ENCODE measurements at places on chromosomes 7 and 10.

- no peak for DNase-seq
Observed at GRCh38 chr10:60536529-60537114, 146.9 kb upstream of the ANK3 start.

DNA sequence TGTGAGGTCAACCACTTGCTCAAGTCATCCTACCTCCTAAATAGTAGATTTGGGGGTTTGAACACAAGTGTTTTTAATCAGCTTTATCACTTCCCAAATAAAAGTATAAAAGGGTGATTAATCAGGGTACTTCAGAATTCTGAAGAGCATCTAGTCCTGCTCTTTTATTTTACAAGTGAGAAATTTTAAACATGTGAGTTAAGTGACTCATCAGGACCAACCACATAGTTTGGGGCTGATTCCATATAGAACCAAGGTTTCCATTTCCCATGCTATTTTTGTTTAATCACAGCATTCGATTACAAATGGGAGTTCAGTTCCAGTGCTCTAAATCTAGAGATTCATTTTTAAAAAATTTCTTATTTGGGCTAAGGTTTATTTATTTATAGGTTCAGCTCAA lies 113.4 kb downstream of the GPR158 start:
- no peak for DNase-seq

- DNase-seq: no peak
Observed at GRCh38 chr7:99839287-99840021, 11.6 kb downstream of the CYP3A43 start.

GRCh38 chr10:21432266-21432665 lies 93.2 kb downstream of the SKIDA1 start:
- no peak for DNase-seq

DNA sequence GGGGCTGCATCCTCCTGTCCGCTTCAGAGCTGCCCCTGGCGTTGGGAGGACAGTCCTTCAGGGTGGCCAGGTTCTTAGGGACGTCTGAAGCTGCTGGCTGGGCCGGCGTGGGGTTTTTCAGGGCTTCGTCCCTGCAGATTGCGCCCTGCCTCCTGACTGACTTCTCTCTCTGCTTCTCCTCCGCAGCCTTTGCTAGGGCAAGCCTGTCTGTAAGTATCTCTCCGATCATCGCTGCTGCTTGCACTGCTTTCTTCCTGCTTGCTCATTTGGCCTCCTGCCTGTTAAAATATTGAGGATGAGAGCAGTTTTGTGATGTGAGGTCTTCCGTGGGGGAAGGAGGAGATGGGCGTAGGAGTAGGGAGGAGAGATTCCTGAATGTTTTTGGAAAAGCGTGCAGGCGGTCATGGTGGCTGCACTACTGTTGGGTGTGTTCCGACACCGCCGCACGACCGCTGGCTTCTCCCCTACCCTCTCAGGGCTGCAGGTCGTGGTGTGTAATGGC lies 25.3 kb downstream of the PFKFB3 start:
- DNase-seq: no peak

- no peak for DNase-seq
Observed at GRCh38 chr10:87546971-87547413, 42.3 kb downstream of the MINPP1 start.

DNA sequence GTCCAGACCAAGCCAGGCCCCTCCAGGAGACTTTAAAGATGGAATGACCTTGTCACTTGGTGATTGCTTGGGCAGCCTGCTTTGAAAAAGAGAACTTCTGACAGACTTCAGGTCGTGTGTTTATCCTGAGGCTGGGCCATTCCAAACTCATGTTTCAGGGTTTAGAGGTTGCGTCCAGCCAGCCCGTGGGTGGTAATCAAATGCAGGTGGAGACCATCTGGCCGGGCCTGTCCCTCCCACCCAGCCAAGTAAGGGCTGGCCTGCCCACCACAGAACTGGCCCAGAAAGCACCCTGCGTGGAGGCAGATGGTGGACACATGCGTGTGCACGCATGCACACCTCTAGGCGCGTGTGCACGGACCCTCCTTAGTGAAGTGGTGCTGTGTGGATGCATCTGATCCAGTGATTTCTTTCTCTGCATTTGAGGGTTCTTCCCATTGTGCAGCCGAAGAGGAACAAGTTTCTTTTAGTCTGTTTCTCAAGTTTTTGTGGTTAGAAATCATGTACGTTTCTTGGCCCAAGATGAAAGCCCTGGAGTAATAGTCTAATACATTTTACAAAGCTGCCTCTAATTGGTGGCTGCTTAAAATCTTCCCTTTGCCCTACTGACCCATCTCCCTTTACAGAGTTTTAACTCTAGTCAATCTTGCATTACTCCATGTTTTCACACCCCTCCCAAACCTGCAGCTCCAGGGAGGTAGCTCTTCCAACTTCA lies 43.0 kb downstream of the SUFU start:
- DNase-seq: no peak

GRCh38 chr10:74934100-74934812 lies 107.9 kb downstream of the KAT6B start:
- DNase-seq: no peak

DNA sequence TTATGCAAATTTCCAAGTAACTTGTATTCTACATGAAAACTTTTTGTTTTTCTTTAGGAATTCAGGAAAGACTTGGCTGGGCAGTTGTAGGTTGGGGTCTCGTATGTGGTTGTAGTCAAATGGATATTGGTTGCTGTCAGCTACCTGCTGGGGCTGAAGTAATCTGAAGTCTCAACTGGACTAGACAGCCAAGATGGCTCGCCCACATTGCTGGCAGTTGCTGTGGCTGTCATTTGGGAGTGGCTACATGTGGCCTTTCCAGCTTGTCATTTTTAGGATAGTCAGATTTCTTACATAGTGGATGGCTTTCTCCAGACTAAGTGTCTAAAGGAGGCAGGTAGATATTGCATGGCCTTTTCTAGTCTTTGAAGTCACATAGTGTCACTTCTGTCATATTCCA lies 32.6 kb downstream of the EXOC6 start:
- DNase-seq: no peak

- DNase-seq: no peak
Observed at GRCh38 chr7:368651-369475, 78.9 kb downstream of the FOXL3 start.

GRCh38 chr10:42113158-42113450 lies 525.3 kb downstream of the ZNF33B start:
- no peak for DNase-seq

DNA sequence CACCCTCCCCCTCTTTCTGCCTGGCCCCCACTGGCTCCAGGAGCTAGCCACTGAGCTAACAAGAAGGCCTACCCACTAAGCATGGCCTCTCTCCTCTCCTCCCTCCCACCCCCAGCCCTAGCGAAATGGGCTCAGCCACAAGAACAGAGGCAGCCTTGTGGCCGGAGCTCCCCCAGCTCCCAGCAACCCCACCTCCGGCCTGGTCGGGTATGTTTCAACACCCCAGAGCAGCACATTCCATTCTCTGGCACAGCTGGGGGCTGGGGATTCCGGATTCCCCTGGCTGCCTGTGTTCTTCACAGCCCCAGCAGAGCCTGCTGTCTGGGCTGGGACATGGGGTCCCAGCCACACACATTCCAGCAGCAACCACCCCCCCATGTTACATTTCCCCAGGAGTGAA lies 9.0 kb downstream of the SFRP5 start:
- no peak for DNase-seq

DNA sequence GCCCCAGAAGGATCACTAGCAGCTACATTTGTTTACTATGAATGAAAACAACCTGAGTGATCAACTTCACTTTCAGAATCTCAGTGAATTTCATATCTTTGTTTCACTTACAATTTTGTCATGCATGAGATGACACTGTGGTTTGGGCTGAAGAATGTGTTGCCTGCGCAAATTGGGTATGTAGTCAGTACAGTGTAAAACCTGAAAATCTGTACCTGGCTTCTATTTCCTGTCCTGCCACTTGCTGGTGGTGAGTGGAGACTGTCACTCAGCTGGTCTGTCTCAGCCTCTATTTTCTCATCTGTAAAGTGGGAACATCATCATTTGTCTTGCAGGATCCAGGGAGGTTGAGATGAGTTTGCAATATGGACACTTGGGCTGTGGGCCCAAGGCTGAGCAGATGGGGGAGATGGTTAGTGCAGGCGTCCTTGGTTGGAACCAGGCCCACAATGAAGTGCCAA lies 118.0 kb downstream of the WDFY4 start:
- no peak for DNase-seq

DNA sequence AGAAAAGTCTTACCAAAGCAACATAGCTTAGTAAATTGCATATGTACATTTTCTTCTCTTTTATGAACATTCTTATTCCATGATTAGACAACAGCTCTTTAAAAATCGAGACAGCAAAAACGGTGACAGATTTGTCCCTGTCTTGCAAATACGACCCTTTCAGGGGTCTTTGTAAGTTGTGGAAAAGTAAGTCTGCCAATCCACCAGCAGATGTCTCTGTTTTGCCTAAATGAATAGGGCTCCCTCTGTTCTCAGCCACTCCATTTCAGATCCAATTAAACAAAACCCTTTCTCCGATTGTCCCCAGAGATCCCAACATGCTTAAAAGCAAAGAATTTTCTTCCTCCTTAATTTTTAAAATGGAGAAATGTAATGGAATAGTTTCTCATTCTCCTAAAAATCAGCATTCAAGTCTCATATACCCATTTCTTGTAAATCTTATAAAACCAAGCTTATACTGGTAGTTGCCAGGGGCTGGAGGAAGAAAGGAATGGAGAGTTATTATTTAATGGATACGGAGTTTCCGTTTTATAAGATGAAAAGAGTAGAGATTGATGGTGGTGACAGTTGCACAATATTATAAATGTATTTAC lies 61.0 kb upstream of the NFE2L3 start:
- DNase-seq: no peak

DNA sequence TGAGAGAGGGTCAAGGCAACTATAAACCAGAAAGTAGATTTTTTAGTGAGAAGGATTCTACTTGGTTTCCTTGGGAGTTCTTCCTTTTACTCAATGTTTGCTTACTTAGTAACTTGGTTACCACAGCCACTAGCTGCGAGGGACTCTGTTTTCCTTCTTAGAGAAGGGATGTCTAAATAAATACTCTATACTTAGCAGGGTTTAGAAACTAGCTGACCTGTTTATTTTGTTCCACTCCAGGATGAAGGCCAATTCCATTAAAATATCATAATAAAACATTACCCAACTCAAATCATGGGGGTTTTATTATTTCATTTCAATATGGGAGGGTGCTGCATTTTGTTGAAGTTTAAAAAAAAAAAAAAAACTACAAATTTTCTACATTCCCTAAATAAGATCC lies 87.3 kb downstream of the PPP1R3A start:
- DNase-seq: no peak

- DNase-seq: no peak
Observed at GRCh38 chr10:13869295-13869664, 282.5 kb downstream of the PRPF18 start.

DNA sequence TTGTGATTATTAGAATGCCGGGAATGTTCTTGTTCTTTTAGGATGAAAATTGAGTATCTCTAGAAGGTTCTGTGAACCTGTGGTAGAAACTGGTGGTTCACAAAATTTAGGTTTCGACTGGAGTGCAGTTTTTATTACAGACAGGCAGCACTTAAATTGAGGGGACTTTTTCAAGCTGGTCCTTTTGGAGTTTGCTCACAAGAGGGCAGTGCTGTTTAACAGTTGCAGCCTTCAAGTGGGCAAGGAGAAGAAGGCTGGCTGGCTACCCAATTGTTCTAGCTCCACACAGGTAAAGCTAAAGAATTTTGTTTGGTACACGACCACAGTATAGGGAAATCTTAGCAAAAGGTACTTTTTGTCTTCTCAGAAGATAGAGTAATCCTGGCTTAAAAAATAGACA lies 233.6 kb downstream of the SNX13 start:
- no peak for DNase-seq

- DNase-seq: no peak
Observed at GRCh38 chr10:24477915-24478314, 245.8 kb downstream of the ARHGAP21 start.

DNA sequence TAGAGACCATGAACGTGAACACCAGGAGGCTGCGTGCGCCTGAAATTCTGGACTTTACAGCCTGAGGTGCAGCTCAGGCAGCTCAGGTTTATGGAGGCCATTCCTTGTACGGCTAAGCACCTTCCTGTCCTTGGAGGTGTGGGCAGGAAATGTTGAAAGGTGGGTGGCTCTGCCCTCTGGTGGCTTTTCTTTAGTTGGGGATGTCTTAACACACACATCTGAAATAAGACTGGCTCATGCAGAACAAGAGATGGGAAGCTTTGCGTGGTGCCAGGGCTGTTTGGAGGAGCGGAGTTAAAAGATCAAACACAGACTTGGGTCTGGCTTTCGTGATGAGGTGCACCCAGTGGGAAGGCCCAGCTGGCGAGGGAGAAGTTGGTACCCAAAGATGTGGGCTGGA lies 64.1 kb downstream of the DOCK1 start:
- no peak for DNase-seq

DNA sequence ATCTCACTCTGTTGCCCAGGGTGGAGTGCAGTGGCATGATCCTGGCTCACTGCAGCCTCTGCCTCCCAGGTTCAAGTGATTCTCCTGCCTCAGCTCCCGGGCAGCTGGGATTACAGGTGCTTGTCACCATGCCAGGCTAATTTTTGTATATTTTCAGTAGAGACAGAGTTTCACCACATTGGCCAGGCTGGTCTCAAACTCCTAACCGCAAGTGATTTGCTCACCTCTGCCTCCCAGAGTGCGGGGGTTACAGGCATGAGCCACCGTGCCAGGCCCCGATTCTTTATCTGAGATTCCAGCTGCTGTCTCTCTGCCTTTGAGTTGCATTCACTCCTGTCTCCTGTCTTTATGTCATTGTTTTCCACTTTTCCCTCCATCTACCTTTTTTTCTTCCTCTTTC lies 168.7 kb downstream of the TMEM178B start:
- no peak for DNase-seq

- no peak for DNase-seq
Observed at GRCh38 chr10:10870523-10871241, 147.0 kb upstream of the CELF2 start.

GRCh38 chr7:22219739-22220493 lies 137.0 kb downstream of the RAPGEF5 start:
- DNase-seq: no peak

GRCh38 chr7:21543528-21544302 lies 876 bp downstream of the DNAH11 start:
- no peak for DNase-seq

DNA sequence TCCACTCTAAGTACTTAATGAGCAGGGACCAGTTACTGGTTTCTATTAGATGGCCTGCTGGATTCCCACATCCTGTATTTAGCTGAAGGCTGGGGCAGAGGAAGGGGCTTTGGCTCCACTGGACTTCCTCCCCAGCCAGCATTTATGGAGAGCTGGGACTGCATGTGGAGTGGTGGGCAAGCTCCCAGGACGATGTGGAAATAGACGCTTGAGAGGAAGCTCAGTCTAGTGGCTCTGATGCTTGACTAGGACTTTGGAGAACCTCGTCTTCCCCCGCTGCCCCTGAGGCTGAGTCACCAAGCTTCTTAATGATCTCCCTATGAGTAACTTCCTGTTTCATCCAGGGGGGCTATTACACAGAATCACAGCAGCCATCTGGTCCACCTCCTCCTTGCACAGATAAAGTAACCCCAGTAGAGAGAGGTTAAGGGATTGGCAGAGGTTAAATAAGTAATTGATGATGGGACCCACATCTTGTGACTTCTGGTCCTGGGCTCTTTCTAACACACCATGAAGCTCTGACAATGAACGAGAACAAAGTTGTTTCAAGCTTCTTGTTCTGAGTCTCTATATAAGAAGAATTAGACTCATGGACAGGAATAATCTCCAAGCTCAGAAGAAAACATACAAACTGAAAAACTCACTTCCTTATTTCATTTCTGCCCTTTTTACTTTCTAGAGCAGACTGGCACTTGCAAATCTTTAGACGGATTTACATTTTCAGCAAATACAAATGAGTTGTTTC lies 126.2 kb downstream of the PRPF18 start:
- peak; percentile 15 for DNase-seq

GRCh38 chr10:76492026-76492425 lies 1060.6 kb downstream of the LRMDA start:
- no peak for DNase-seq

- DNase-seq: no peak
Observed at GRCh38 chr10:86124734-86125133, 241.9 kb downstream of the GRID1 start.

Data from esophagus squamous epithelium (tissue), 5 donors.